ENCODE measurements at places on chromosomes 6 and 20. TPM values are rescaled to one million over a fixed set of nuclear protein-coding genes. Genes with fewer than 3 reads are reported as not detected.

STX11 gene
- total RNA-seq, result 24.7 TPM

GPR63 gene
- total RNA-seq, result 3.2 TPM

FKBP1A gene
- 297 TPM for total RNA-seq

GRCh38 chr6:168238159-168238909 lies 81.2 kb downstream of the DACT2 start:
- DNase-seq, result no peak

GRCh38 chr6:111228094-111228493 lies 140.8 kb downstream of the SLC16A10 start:
- DNase-seq, result no peak

- DNase-seq, result no peak
Observed at GRCh38 chr6:48116699-48117645, 6.0 kb upstream of the PTCHD4 start.
